ENCODE measurements at places on chromosomes 6 and 20.

- DNase-seq = no peak
Observed at GRCh38 chr20:41007481-41007880, 21.1 kb upstream of the TOP1 start.

DNA sequence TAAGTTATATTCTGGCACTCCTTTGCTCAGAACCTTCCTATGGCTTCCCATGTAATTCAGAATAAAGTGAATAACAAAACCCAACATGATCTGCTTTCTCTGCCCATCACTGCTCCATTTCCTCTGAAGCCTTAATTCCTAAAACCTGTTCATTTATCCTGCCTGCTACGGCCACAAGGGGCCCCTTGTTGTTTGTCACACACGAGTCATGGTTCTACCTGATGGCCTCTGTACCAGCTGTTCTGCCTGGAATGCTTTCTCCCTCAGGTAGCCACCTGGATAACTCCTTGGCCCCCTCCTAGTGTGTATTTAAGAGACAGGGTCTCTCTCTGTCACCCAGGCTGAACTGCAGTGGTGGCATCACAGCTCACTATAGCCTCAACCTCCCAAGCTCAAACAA, 26.8 kb downstream of the ERGIC3 start:
- no peak for DNase-seq

DNA sequence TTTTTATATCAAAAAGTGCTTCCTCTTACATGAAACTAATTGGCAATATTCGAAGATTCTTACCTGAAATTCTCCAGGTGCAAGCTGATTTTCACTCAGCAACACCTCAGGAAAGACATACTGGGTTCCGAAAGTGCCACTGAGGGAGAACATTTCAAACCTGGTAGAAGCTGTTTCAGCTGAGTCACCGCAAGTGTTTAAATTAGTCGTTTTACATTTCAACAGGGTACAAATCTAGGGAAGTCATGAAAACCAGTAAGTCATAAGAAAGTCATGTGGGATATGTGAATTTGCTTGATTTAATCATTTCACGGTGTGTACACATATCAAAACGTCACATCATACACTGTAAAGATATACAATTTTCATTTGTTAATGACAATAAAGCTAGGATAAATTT, 25.3 kb upstream of the TAAR1 start:
- DNase-seq = no peak

DNA sequence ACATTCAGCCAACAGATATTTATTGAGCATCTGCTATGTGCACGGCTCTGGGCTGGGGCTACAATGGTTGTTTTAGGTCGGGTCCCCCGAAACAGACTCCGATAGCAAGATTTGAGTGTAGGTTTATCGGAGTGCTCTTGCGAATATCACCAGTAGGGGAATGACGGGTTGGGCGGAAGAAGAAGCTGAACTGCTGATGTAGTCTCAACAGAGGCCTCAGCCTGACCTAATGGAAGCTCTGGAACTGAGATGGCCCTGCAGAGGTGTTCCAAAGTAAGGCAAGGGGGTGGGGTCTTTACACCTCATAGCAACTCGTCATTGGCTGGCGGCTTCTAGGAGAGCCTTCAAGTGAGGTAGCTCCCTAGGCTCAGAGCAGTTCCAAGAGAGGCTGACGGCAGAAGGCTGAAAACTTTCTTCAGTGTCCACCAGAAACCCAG, 1.1 kb downstream of the L3MBTL1 start:
- DNase-seq = no peak

DNA sequence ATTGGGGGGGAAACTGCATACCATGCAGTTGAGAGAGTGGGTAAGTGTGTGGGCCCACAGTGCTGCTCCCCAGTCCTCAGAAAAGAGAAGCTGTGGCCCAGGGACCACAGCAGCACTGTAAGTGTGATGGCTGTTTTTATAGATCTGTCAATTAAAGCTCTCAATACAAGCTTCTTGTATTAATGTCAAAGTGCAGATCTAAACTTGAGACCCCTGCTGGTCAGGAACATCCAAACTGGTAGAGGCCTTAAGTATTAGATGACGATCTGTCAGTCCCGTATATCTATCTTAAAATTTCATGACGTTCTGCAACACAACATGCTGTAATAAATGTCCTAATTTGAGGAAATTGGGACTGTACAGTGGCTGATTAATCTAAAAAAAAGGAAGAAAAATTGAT, 74.8 kb downstream of the TULP4 start:
- no peak for DNase-seq

DNA sequence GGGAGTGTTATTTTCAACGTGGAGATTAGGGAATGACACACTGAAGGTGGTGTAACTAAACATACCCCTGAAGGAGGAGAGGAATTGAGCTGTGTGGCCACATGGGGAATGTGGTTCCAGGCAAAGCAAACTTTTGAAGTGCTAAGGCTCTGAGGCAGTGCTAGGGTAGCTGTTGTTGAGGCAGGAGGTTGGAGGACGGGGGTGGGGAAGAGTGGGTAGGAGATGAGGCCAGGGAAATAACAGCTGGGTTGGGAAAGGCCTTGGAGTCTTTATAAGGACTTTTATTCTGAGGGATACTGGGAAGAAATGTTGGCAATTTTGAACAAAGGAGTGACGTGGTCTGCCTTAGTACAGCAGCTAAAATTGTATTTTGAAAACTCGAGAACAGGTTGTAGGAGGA, 13.0 kb downstream of the RPRD1B start:
- no peak for DNase-seq

GRCh38 chr20:59124296-59125029, 39.2 kb upstream of the ZNF831 start:
- no peak for DNase-seq

GRCh38 chr6:15131651-15132061, 114.2 kb upstream of the JARID2 start:
- no peak for DNase-seq

- DNase-seq = no peak
Observed at GRCh38 chr6:87941556-87942358, 105.9 kb upstream of the SPACA1 start.

- no peak for DNase-seq
Observed at GRCh38 chr6:110563711-110564110, 87.3 kb upstream of the SLC22A16 start.

DNA sequence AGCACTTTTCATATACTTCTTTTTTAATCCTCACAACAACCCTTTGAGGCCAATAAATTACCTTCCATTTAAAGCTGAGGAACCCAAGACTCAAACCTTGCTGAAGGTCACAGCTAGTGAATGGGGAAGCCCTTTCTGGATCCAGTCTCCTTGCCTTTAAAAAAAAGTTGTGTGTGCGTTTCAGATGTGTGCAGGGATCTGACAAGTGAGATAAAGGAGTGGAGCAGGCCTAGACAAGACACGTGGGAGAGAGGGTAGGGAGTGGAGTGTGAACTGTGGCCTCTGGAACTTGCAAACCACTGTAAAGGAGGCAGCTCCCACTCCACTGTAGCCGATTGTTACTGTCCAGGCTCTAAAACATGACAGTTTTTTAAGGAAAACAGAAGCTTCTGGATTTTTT, 1.9 kb downstream of the KLHL32 start:
- peak; percentile 8 for DNase-seq
